Activated T-helper 1 cell treated with anti-CD3 and anti-CD28 coated beads, Interleukin-12 subunit alpha, Interleukin-12 subunit beta, Interleukin-2, Interleukin-4 antibody, amounts not matched to agents 30 ng/mL and 10 ng/mL and 1 ng/mL, durations not matched to agents 14 hours and 24 hours and 36 hours (primary cell): ENCODE measurements at places on chromosomes 3 and 15. TPM values are rescaled to one million over a fixed set of nuclear protein-coding genes. Genes with fewer than 3 reads are reported as not detected.

TICRR gene
- total RNA-seq = 17.6 and 19.2 TPM in 2 replicates

FGD5 gene
- not detected in 2 replicates for total RNA-seq

TF gene
- total RNA-seq = 0.02 TPM in 1 of 2 replicates, not detected in the other

PAQR5 gene
- total RNA-seq = 0.12 TPM in 1 of 2 replicates, not detected in the other

DNA sequence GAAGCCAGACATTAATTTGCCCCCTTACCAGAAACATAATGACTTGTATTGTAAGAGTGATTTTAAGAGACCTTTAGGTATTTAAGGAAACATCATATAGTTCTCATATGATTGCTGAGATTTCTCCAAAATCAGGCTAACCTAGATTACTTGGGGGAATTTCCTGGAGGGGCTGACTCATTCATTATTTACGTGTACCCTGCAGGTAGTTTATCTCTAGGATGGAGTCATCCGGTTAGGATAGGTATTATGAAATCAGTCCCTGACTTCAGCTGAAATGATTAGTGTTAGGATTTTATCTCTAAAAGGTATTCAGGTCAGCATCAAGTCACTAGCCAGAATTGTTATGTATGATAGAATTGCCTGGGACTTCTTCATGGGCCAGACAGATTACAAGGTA is 97.5 kb downstream of the TCF12 start:
- H3K4me3 ChIP-seq = no peak overlapping the region
- H3K27me3 ChIP-seq = no peaks in the 10 kb centered on the region
- H3K36me3 ChIP-seq = peaks cover 8% of the 10 kb centered on the region
- H3K4me1 ChIP-seq = peaks cover 8% of the 10 kb centered on the region
- DNase-seq = no peak

DNA sequence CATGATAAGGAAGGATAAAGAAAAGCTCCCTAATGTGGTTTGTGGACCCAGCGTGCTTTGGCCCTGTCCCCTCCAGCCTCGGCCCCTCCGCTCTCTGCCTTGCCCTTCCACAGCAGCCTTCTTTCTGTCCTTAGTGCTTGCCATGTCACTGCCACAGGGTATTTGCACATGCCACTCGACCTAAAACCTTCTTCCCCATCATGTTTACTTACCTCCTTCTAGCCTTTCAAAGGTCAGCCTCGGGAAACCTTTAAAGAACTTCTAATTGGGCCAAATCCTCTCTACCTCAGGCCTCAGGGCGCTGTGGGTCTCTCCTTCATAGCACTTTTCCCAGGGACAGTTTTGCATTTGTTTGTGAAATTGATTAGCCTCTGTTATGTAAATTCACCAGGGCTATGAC is 73.0 kb downstream of the SCN11A start:
- H3K27me3 ChIP-seq = peaks cover 14% of the 10 kb centered on the region
- H3K4me3 ChIP-seq = no peak overlapping the region
- no peak overlapping the region for H3K27ac ChIP-seq
- DNase-seq = no peak

DNA sequence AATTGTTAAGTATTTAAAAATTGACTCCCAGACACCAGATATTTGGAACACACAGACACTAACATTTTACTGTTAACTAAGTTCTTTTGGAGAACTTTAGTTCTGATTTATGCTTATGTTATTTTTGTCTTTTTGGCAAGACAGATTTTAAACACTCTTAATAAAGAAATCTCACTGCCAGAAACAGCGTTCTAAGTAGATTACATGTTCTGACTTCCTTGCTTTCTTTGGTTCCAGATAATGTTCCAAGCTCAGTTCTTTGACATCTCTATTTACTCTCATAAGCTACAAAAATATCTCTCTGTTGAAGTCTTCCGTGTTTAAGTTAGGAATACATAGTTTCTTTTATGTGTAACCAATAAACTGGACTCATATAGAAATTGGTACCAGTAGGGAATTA is 1699.6 kb downstream of the OTOL1 start:
- no peaks in the 10 kb centered on the region for H3K27me3 ChIP-seq
- H3K27ac ChIP-seq = no peak overlapping the region
- no peak for DNase-seq

DNA sequence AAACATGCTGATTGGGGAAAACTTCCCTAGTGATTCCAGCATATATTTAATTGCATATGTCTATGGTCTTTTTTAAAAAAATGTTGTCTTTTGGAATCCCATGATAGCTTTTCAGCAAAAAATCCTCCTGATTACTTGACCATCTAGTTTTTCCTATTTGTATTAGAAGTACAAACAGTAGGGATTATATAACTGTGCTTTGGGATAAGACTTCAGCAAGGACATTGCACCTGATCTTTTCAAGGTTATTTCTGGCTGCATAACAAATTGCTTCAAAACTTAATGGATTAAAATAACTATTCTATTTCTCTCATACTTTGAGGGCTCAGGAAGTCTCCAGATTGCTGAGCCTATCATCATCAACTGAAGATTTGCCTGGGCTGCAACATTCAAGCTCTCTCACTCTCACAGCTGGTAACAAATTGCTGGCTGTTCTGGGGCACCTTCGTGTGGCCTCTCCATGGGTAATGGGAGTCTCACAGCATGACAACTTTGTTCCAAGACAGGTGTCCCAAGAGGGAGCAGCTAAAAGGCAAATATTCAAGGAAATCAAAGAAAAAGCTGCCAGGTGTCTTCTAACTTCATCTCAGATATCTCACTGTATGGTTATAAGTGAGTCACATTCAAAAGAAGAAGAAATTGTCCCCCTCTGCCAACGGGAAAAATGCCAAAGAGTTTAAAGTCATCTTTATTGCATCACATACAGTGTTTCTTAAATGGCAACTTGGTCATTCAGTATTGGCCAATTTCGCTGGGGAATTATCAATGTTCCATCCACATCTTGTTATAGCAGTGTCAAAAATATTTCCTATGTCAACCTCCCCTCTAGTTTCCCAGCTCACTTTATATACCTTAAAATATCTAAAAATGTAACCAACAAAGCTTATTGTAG is 644.5 kb upstream of the GRM7 start:
- no peaks in the 10 kb centered on the region for H3K4me1 ChIP-seq
- no peak overlapping the region for H3K4me3 ChIP-seq
- DNase-seq = no peak
- no peaks in the 10 kb centered on the region for H3K36me3 ChIP-seq

GRCh38 chr15:41892621-41893421 is 1.0 kb downstream of the SPTBN5 start:
- peaks cover 10% of the 10 kb centered on the region for H3K36me3 ChIP-seq
- no peak for DNase-seq
- H3K4me3 ChIP-seq = no peak overlapping the region
- no peak overlapping the region for H3K27ac ChIP-seq
